ENCODE measurements at places on chromosomes 3 and 15. TPM values are rescaled to one million over a fixed set of nuclear protein-coding genes. Genes with fewer than 3 reads are reported as not detected.

Gene BNC1
- 8.7 TPM for total RNA-seq

Gene LTF
- total RNA-seq: not detected

Gene ELP6
- total RNA-seq: 25.7 TPM

Gene EPHA3
- total RNA-seq: under 0.01 TPM

Gene SPRED1
- total RNA-seq: 34.0 TPM

Gene APH1B
- 15.8 TPM for total RNA-seq

Gene MEX3B
- total RNA-seq: 11.4 TPM

Gene TUSC7
- not detected for total RNA-seq

All from GM23248 (cell line).